Mesenteric fat pad (tissue), 1 donor: ENCODE measurements at places on chromosomes 6 and 20. TPM values are rescaled to one million over a fixed set of nuclear protein-coding genes. Genes with fewer than 3 reads are reported as not detected.

Gene SASH1
- 143 TPM for total RNA-seq

Gene HLA-DPB1
- total RNA-seq = 52.5 TPM

Gene SMLR1
- total RNA-seq = not detected

Gene FOXS1
- not detected for total RNA-seq
